ENCODE measurements at places on chromosomes 7 and 10. TPM values are rescaled to one million over a fixed set of nuclear protein-coding genes. Genes with fewer than 3 reads are reported as not detected.

DNA sequence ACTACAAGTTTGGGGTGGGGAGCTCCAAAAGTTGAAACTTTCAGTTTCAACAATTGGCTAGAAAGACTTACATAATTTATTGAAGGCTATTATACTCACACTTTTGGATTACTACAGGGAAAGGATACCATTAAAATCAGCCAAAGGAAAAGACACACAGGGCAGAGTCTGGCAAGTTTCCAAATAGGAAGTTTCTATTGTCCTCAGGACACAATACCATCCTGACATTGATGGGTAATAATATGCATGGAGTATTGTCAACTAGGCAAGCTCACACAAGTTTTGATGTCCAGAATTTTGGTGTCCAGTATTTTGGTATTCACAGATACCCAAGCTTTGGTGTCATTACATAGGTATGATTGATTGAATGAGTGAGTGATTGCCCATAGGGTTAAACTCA lies 872.6 kb upstream of the SORCS1 start:
- no peak for DNase-seq

Gene EVX1
- not detected for total RNA-seq

Gene ADRB1
- total RNA-seq = 16.7 TPM

- DNase-seq = no peak
Observed at GRCh38 chr7:71665716-71666115, 533.8 kb downstream of the GALNT17 start.

GRCh38 chr10:114295393-114295792 lies 56.3 kb downstream of the VWA2 start:
- DNase-seq = no peak

Gene ALDH18A1
- 31.4 TPM for total RNA-seq

GRCh38 chr10:112525200-112525599 lies 78.2 kb downstream of the VTI1A start:
- DNase-seq = no peak

Gene HYCC1
- total RNA-seq = 107 TPM

DNA sequence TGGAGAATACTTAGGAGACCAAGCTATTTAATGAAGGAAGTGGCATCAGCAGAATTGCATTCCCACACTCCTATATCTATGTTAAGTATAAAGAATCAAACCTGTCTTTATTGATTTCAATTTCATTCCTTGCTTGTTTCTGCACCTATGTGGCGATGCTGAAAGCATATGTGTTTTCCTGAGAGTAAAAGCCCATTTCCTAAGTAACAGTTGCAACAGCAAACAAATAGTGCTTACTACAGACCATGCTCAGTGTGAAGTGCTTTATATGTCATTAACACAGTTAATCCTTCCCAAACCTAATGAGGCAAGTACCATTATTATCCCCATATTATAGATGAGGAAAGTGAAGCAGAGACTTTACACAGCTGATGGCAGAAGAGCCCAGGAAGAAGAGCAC lies 552.1 kb downstream of the PARD3 start:
- DNase-seq = no peak

- DNase-seq = no peak
Observed at GRCh38 chr10:87931836-87932230, 68.4 kb downstream of the PTEN start.

DNA sequence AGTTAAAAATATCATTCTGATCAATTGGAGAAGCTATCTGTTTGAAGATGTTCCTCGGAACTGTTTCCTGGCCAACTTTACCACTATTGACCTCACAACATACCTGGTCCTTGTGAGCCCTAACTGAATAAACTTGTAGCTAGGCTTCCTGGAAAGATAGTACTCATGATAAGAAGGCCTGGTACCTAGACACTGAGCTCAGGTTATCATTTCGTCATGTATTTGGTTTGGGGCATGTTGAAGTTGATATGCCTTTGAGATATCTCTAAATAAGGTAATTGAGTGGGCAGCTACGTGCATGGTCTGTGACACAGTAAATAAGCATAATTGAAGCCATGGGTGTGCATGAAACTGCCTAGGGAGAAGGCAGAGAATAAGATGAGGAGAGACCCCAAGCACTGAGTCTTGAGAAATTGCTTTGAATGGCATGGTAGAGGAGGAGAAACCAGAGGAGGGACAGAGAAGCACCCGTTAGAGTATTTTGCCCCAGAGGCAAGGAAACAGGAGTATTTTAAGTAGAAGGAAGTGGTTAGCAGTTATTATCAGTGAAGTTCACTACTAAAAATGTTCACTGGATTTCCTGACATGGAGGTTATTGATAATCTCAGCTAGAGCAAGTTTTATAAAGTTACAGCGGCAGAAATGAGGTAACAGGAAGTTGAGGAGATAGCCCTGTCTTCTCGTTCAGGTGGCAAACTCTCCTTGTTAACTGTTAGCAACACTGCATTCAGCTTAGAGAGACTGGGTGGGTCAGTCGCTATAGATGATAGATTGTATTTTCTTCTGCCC lies 55.6 kb downstream of the CC2D2B start:
- no peak for DNase-seq

Gene IPMK
- total RNA-seq = 8.5 TPM

Gene GNB2
- 199 TPM for total RNA-seq

Gene PLAC9
- total RNA-seq = 18.0 TPM

DNA sequence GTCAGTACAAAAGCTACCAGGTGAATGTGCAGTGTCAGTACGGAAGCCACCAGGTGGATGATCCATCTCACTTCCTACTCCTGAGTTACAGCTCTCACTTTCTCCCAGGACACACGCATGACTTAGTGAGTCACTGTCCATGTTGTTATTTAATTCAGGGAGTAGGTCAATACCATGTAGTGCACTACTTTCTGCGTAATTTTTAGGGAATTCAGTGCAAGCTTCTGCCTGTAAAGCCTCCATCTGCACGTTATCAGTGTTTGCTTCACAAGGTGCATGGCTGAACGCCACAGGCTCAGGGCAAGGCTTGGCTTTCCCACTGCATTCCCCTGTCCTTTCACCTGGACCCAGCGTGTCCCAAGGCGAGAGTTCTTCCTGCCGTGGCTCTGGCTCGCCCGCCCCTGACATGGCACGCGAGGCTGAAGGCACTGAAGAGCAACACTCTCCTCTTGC lies 59.5 kb downstream of the LARP4B start:
- DNase-seq = no peak

Gene FXYD4
- total RNA-seq = not detected

GRCh38 chr10:58003945-58004344 lies 263.7 kb downstream of the IPMK start:
- DNase-seq = no peak

DNA sequence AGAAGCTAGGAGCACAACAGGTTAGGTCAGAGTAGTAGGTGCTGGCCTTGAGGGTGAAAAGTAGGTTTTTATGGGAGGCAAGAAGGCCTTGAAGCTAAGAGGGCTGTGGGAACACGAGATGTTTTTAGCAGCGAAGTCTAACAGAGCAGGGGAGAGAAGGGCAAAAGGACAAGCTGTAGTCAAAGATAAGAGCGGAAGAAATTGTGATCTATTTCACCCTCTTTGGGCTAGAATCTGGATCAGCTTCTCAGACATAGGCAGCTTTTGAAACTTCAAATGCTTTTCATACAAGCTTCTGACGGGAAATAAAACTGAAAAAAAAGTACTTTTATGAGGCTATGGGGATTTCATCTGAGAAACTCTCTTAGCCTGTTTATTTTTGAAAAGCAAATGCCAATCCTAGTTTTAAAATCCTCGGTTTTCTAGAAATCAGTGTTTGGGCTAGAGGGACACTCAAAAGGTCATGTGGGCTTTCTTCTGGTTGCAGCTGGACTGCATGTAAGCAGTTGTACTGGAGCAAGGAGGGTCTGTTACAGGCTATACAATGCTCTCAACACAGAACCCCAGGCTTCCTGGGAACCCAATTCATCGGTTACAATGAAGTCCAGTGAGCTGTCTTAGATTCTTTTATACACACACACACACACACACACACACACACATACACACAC lies 83.6 kb downstream of the RNF216 start:
- DNase-seq = no peak

DNA sequence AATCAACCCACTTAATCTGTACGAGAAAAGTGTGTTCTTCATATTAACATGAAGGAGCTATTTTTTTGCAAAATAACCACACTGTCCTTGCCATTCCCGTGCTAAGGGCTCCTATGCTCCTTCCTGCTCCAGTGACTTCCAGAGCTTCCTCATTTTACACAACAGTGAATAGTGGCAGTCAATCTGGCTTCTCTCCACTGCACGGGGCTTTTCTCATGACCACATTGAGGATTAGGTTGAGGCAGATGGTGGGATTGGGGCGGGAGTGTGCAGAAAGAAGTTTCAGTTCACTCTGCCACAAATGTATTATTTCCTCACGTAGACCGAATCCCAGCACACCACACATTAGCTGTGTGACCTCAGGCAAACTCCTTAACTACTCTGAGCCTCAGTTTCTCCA lies 235.1 kb downstream of the ARHGAP12 start:
- DNase-seq = no peak

Gene NUTM2E
- total RNA-seq = 0.65 TPM

All from omental fat pad (tissue), 4 donors.